ENCODE measurements at places on chromosomes 11 and 22.

- no peak for DNase-seq
Observed at GRCh38 chr22:50563413-50564160, 868 bp upstream of the SYCE3 start.

- DNase-seq, result peak; percentile 30
Observed at GRCh38 chr22:43381693-43382092, 30.1 kb upstream of the MPPED1 start.

- DNase-seq, result no peak
Observed at GRCh38 chr22:43396321-43396933, 15.4 kb upstream of the MPPED1 start.

- DNase-seq, result no peak
Observed at GRCh38 chr11:35933320-35933871, 10.5 kb upstream of the LDLRAD3 start.
